WTC11 (cell line): ENCODE measurements at places on chromosomes 7 and 10.

DNA sequence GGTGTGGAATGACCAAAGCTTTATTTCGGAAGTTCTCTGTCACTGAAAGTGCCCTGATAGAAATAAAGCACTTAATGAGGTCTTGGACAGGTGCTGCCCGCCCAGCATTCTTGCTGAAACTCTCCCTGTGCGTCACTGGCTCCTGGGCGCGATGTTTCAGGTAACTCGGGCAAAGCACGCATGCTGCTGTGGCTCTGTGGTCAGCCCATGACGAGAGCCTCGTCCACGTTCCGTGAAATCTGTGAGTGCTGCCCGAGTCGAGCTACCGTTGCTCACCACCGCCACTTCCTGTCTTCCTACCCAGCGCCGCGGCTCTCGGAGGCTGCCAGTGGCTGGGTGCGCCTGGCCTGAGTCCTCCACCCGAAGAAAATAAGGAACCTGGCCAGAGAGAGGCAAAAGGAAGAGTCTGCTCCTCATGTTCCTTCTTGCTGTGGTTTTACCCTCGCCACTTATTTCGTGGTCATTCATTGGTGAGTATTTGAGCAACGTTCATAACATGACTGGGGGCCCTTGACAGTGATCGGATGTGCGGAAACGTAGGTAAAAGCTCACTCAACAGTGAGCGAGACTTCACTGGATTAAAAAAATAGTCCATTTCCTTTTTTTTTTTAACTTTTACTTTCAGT is 95.5 kb downstream of the MAP3K8 start:
- DNase-seq: peak; percentile 12

GRCh38 chr10:60050366-60050765 is 144.0 kb upstream of the CCDC6 start:
- DNase-seq: no peak

DNA sequence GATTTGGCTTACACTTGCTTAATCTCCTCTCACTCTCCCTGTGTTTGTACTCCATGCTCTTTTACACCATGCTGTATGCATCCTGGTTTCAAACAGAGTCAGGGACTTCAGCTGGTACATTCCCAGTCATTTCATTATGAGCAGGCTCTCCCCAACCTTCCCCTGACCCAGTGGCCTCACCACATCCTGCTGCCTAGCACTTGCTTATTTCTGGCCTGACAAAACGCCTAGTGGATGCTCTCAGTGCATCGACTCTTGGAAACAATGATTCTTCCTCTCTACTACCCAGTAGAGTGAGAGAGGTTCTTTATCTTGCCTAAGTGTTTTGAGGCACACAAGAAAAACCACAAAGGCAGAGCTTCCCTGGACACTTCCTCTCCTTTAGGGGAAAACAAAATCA is 63.4 kb downstream of the CAV1 start:
- DNase-seq: no peak

GRCh38 chr7:82389876-82390275 is 53.7 kb downstream of the CACNA2D1 start:
- no peak for DNase-seq

DNA sequence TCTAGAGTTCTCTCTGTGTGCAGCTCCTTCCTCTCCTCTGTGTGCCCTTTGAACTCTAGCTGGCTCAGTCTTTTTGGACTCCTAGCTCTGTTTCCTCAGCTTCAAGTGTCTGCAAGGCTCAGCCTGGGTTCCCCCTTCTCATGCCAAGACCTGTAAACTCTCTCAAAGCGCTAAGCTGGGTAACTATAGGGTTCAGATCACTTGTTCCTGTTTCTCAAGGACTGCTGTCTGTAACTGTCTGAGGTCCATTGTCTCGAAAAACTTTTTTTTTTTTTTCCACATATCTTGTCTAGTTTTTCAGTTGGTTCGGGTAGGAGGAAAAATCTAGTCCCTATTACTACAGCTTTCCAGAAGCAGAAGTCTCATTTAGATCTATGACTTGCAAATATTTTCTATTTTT is 46.6 kb upstream of the PPP1R17 start:
- DNase-seq: no peak

GRCh38 chr7:112930787-112931186 is 140.6 kb upstream of the TMEM168 start:
- no peak for DNase-seq
